ENCODE measurements at places on chromosomes 5 and 9.

DNA sequence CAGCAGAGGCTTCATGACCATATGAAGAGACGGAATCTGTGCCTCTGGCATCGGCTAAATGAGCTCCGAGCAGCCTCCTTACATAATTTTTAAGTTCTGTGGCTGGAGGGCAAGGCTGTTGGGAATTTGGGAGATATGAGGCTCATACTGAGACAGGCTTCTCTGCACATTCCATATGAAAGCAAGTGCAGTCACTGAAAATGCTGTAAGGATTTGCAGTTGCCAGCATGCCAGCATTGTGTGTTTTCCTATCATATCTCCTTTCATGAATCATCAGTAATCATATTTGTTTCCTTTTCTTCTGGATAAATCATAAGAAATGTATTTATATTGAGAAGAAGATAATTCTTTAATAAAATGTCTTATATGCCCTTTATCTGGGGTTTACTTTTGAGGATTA lies 775.4 kb downstream of the SEMA5A start:
- DNase-seq = no peak

- DNase-seq = no peak
These were observed 25.9 kb upstream of the BOD1 start for GRCh38 chr5:173642191-173642816.

GRCh38 chr5:6087576-6087975 lies 290.8 kb downstream of the MED10 start:
- no peak for DNase-seq

GRCh38 chr5:149240354-149240998 lies 31.2 kb upstream of the AFAP1L1 start:
- DNase-seq = no peak

DNA sequence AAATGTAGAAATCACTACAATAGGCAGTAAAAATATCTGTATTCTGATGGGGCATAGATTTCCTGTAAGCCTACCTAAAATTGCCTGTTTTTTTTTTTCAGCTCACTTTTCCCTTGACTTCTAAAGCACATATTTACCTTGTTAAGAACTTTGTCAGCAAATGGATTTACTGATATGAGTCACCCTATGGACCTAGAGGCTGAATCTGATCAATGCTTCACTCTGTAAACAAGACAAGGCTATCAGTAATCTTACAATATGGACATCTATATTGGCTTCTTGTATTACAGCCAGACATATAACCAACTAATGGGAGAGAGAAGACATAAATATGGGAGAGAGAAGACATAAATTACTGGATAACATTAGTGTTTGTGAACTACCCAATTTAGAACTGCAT lies 792.7 kb upstream of the CHD1 start:
- DNase-seq = no peak

DNA sequence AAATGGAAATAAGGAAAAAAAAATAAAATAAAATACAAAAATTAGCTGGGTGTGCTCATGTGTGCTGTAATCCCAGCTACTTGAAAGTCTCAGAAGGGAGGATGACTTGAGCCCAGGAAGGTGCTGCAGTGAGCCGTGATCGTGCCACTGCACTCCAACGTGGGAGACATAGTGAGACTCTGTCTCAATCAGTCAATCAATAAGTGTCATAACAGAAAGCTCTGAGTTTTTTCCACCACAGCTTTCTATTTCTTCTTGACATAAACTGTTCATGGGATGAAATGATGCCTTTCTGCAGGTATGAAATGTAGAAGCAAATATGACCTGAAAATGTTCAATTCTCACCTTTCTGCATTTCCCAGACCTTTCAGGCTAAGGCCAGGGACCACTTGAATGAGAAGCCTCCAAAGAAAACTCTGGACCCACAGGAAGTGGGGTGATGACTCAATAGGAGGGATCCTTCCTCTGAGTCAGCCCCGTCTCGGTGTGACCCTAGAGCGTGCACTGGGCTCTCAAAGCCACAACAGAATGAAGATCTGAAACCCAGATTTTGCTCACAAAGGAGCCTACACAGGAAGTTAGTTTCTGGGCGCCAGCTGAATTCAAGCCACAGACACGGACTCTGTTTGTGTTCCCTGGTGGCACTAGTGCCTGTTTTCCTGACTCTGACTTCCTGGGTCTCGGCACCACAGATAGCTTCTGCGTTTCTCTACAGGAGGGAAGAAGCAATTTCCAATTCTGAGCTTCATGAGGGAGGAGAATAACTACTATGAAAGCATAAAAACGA lies 62.0 kb downstream of the ANKH start:
- peak; percentile 45 for DNase-seq

GRCh38 chr9:31135567-31135966 lies 1248.9 kb upstream of the ACO1 start:
- no peak for DNase-seq

DNA sequence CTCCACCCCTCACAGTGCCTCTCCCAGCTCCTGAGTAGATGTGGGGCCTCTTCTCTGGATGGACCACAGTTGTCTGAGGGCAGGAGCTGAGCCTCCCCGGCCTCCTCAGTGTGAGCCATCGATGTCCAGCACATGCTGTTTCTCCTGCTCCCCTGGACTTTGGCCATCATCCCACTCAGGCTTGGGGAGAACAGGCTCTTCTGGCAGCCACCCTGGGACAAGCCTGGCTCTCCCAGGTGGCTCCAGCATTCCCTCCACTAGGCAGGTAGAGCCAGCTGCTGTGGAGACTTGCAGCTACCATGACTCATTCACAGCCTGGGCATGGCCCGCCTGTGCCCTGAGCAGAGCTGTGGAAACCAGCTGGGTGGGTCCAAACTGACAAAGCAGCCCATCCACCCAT lies 77.0 kb downstream of the CSNK1A1 start:
- no peak for DNase-seq

GRCh38 chr9:81632599-81632998 lies 56.7 kb downstream of the TLE1 start:
- DNase-seq = no peak

DNA sequence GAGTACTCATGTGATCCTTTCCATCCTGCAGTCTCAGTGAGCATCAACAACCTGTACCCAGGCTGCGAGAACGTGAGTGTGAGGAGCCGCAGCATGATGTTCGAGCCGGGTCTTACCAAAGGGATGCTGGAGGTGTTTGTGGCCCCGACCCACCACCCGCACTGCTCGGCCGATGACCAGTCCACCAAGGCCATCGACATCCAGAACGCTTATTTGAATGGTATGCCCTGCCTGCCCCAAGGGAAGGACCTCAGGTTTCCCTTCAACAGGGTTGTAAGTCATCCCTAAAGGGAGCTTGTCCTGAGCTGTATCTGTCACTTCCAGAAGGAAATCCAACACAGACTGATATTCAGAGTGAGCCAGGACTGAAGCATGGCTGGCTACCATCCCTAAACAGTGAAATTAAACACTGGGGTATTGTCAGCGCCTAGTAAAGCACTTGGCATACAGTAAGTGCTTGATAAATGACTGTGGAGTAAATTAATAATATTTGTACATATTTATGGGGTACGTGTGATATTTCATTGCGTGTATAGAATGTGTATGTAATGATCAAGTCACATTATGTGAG lies 39.3 kb upstream of the CTSL start:
- DNase-seq = no peak

- DNase-seq = no peak
These were observed 842.6 kb upstream of the ACO1 start for GRCh38 chr9:31541721-31542281.

- no peak for DNase-seq
These were observed 233.4 kb downstream of the DENND1A start for GRCh38 chr9:123696476-123696875.

DNA sequence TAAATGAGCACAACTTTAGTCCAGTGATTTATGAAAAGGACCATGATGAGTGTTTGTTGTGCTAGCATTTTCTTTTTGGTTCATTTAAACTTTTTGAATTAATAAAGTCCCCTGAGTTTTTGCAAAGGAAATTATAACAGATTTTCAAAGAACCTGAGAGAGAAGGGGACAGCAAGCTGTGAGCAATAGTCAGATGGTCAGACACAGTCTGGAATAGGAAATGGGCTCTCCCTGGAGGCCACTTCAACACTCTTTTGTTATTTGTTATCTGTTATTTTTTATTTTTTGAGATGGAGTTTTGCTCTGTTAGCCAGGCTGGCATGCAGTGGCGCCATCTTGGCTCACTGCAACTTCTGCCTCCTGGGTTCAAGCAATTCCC lies 171.1 kb downstream of the ARHGEF28 start:
- DNase-seq = no peak

DNA sequence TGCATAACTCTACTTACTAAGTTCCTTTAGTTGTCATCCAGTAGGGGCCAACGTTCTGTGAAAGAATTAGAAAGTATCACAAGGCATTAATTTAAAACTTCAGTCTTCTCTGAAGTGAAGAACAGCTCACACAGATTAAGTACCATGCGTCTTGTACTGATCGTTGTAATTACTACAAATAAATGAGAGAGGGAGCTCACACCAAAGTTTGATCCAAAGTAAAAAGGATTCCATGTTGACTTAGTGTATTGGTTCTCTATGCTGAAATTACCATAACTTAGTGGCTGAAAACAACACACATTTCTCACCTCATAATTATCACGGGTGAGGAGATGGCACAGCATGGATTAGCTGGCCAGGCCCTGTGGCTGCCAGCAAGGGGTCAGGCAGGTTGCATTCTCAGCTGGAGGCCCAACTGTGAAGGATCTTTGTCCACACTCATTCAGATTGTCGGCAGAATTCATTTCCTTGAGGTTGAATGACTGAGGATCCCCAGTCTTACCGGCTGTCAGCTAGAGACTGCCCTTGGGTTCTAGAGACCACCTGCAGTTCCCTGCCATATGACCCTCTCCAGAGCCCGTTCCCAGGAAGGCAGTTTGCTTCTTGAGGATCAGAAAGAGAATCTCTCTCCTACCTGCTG lies 169.1 kb downstream of the YTHDC2 start:
- DNase-seq = no peak

GRCh38 chr9:133160742-133161546 lies 2.8 kb downstream of the GBGT1 start:
- peak; percentile 81 for DNase-seq

DNA sequence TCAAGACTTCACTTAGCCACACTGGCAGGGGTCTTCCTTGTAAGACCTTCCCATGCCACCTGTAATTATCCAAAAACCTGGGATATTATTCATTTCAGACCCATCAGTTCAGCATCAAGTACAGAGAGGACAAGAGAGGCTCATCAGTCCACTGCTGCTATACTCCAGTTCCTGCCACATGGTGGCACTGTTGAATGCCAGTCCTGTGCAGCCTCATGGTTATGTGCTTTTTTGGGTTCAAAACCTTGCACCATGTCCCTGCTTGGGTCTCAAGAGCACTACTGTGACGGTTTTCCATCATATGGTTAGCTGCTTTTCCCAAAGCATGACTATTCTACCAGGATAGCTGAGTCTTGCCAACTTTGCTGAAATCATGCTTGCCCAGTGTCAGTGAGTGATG lies 8.5 kb downstream of the PTGS1 start:
- no peak for DNase-seq

GRCh38 chr5:112010475-112010874 lies 253.5 kb upstream of the NREP start:
- no peak for DNase-seq

GRCh38 chr9:6733831-6734230 lies 23.9 kb upstream of the KDM4C start:
- no peak for DNase-seq

- DNase-seq = no peak
These were observed 47.6 kb downstream of the PRRC2B start for GRCh38 chr9:131441441-131441840.

DNA sequence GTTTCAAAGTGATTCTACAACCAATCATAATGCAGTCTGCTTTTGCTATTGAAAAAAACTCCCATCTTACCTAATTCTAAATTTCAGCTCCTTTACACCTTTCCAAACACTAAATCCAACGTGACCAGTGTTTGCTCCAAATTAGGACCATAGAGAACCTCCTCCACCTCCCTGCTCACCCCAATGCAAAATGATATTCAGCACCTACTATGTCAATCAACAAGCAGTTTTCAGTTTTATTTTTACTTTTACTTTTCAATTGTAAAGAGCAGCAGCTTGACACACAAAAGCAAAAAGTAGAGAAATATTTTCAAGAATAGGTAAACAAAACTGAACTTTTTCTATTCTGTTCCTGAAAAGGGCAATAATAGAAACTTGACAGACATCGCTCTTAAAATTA lies 3.4 kb downstream of the FAM13B start:
- DNase-seq = no peak

DNA sequence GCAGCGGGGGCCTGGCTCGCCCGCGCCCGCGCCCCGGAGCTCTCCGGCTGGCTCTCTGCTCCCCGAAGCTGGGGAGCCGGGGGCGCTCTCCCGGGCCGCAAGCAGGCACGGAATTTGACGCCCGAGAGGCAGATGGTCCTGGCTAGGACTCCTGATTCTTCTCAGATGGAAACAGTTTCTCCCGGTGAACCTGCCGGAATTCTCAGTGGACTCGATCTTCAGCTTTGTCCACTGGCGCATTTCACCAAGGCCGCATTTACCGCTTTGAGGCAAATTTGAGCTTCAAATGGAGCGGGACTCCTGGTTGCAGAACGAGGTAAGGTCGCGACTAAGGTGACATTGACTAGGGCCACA lies 305.7 kb upstream of the KCNN2 start:
- no peak for DNase-seq

All from AML-193 (cell line).